ENCODE measurements at places on chromosomes 11 and 22.

DNA sequence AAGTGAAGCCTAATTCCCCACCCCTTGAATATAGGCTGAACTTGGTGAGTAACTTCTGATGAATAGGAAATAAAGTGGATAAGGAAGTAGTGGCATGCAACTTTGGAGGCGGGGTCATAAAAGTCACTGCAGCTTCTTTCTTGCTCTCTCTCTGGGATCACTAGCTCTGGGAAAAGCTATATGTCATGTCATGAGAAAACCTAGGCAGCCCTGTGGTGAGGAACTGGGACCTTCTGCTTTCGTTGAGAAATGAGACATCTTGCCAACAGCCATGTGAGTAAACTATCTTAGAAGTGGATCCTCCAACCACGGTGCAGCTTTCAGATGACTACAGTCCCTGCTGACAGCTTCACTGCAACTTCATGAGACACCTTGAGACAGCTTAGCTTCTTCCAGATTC, 15.7 kb downstream of the ZNF214 start:
- no peak for DNase-seq

- no peak for DNase-seq
These were observed 811.1 kb upstream of the RAG2 start for GRCh38 chr11:37409124-37409523.

DNA sequence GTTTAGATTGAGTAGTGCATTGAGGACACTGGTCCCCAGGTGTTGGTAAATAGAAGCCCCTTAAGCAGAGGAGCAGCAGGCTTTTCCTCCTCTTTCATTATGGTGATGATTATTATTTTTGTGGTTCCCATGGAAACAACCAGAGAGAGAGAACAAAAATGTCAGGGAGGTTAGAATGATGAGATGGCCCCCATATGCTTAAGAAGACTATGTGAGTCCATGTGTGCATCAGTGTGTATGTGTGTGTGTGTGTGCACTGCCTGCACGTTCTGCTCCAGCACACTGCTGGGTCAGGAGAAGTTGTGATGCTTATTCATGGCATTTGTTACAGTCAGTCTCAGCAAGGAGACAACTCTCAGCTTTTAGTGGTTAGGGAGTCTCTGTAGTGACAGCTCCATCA, 724.2 kb downstream of the NTM start:
- no peak for DNase-seq

DNA sequence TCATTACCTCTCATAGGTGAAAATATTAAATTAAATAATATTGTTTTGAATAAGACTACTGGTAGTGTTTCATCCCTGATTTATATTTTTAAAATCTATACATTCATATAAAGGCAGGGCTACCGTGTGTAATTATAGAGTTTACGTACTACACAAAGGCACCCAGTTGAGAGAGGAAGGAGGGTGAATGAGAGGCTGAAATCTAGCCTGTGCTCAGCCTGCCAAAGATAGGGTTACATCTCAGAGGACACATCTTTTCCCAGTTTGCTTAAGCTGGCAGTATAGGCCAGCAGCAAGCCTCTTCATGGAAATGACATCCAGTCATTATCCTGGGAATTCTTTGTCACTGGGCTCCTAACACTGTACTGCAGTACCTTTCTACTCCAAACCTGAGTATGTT, 7.5 kb upstream of the B3GNT6 start:
- no peak for DNase-seq

DNA sequence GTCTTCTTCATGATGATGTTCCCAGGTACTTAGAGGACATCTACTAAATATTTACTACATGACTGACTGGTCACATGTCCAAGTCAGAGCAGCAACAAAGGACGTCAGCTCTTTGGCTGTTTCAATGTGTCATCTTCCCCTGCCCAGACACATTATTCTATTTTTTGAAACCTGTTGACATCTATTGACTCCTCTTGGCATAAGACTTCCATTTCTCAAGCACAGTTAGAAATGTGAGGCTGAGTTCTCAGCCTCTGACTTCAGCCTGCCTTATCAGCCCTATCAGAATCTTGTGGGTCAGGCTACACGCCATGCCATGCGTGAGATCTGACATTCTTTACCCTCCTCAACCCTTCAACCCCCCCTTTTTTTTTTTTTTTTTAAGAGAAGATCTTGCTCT, 63.8 kb downstream of the SC5D start:
- no peak for DNase-seq

- no peak for DNase-seq
These were observed 227.5 kb upstream of the ZC3H12C start for GRCh38 chr11:109865548-109866186.

- DNase-seq, result no peak
These were observed 1.3 kb downstream of the ABTB2 start for GRCh38 chr11:34356576-34356912.
